ENCODE measurements at places on chromosomes 2 and 18.

DNA sequence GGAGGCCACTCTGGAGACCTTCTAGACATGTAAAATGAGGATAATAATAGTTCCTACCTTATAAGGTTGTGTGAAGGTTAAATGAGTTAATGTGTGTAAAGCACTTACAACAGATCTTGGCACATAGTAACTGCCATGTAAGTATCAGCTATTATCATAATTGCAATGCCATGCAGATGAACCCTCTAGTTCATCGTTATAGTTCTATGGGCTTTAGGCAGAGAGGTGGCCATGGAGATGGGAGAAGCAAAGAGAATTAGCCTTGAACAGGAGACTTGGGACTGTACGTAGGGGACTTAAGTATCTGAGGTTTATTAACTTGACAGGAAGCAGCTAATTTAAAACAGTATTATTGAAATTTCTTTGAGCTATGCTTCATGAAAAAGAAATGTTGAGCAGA lies 151.8 kb downstream of the PIK3C3 start:
- DNase-seq, result no peak

DNA sequence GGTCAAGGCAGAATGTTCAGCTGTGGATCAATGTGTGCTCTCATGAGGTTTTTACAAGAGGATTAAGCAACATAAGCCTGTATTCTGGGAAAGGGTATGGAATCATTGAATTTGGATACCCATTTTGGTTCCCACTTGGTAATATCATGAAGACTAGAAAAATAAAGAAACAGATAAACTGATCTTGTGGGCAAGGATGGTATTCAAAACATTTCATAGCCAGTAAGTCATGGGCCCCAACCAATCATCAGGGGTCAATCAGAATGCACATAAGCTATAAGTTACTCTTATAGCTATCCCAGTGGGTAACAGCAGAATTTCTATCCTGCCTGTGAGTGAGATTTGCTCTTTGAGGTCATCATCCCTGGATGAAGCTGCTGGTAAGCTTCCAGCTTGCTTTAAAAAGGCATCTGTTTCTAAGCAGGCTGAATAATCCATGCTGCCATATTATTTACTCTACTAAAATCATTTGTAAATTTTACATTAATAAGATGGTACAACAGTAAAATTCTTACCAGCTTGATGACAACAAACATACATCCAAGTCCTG lies 291.2 kb downstream of the RAD51AP2 start:
- DNase-seq, result no peak

DNA sequence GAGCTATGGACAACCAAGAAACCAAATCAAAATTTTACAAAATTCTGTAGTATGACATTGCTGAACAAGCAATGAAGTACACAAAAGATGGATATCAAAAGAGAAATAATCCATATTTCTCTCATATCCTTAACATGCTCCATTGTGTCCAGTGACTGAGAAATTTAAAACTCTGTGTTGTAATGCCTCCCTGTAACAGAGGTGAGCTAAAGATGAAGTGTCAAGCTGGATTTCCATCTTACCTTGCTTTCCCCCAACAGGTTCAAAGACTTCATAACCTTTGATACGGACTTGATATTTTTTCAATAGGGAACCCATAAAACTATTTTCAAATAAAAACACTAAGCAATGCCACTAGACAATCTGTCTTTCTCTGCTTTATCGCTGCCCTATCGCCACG lies 95.7 kb upstream of the SERTAD2 start:
- no peak for DNase-seq

DNA sequence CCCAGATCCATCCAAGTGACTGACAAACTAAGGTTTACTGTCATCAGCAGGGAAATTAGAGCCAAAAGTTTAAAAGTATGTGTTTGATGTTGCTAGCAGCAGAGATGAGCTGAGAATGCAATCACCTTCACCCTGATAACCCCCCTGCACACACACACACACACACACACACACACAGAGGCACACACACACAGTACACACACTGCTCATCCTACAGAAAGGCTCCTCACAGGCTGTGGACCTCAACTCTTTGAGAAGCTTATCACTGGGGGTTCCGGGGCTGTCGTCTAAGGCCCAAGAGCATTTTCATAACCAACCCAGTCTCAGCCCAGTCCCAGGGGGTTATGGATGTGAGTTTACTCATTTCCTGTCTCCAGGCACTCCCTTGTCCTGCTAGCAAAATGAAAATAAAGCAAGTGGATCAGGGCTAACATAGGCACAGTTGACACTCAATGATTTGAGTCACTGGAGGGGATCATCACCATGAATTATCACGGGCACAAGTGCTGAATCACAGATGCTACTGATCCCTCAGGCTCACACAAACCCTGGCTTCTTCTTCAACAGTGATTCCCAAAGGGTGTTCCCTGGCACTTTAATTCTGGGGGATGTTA lies 76.6 kb downstream of the ALK start:
- DNase-seq, result no peak

DNA sequence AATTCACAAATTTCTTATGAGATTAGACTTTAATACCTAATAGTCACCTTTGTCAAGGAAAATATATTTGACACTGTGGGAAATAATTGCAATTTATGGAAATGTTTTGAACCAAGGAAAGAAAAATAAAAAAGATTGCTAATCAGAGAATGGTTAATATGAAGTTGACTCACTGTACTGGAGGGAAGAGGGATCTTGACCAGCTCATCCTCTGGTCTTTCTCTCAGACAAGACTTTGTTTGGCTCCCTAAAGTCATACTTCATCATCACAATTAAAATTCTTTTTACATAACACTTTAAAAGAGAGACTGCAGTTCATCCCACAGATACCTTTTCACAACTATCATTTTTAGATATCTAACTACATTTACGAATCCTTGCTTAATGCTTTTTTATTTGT lies 538.5 kb upstream of the ZEB2 start:
- DNase-seq, result no peak

DNA sequence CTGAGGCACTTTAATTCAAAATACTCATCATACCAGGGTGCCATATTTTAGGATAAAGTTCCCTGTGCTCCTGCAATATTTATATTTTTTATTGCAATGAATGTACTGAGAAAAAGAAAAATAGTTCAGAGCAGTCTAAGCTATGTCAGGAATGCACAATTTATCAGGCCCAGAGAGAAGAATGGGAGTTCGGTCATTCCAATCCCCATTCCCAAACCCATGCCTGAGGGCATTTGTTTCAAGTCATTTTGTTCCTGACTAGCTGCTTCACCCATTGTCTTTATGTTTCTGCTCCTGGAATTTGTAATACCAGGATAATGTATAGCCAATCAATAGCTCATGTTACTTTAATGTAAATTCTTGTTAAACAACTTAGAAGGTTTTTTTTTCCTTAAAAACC lies 24.4 kb upstream of the FTCDNL1 start:
- DNase-seq, result no peak

DNA sequence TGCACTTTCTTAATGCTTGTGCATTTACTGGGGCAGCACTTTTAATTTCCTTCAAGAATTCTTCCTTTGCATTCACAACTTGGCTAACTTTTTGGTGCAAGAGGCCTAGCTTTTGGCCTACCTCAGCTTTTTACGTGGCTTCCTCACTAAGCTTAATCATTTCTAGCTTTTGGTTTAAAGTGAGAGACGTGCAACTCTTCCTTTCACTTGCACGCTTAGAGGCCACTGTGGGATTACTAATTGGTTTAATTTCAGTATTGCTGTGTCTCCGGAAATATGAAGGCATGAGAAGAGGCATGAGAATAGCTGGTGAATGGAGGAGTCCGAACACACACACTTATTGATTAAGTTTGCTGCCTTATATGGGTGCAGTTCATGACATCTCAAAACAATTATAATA lies 354.1 kb downstream of the DLGAP1 start:
- DNase-seq, result no peak

GRCh38 chr2:164764996-164765395 lies 76.6 kb downstream of the COBLL1 start:
- no peak for DNase-seq

GRCh38 chr2:149884871-149885270 lies 297.3 kb upstream of the MMADHC start:
- no peak for DNase-seq

Measured in non-pigmented ciliary epithelial cell (primary cell).